ENCODE measurements at places on chromosomes 16 and 17. TPM values are rescaled to one million over a fixed set of nuclear protein-coding genes. Genes with fewer than 3 reads are reported as not detected.

- no peak for DNase-seq
Measured at GRCh38 chr16:57529391-57530103, 6.8 kb downstream of the CCDC102A start.

- DNase-seq = peak; percentile 66
Measured at GRCh38 chr17:50037321-50038107, 18.4 kb upstream of the ITGA3 start.

- DNase-seq = no peak
Measured at GRCh38 chr16:72094266-72094610, 591 bp downstream of the DHX38 start.

- DNase-seq = no peak
Measured at GRCh38 chr17:1972487-1973160, 52.5 kb downstream of the RTN4RL1 start.

DNA sequence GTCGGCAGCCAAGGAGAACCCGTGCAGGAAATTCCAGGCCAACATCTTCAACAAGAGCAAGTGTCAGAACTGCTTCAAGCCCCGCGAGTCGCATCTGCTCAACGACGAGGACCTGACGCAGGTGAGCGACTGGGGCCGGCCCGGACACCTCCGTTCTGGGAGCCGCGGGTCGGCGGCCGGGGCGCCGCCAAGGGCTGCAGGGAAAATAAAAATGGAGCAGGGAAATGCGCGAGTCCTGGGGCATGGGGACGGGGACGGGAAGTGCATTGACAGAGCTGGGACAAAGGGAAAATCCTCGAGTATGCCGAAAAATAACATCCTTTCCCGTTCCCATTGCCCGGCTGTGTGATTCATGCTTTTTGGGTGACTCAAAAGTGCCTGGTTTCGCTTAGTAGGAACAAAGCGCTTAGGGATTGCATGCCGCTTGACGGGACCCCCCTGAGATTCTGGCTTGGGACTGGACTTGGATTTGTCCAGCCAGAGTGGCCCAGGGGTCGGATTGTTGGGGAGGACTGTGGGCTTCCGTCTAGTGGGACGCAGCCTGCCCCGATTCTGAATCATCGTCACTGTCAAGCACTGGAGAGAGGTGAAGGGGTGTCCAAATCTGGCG, 699 bp downstream of the MPRIP start:
- no peak for DNase-seq

SPN gene
- total RNA-seq = 4.2 TPM

CDH3 gene
- 17.4 TPM for total RNA-seq

All from ureter (tissue), 1 donor.